ENCODE measurements at places on chromosomes 3 and 15.

- DNase-seq = no peak
Observed at GRCh38 chr3:32452009-32452408, 50.6 kb downstream of the CMTM6 start.

- DNase-seq = peak; percentile 25
Observed at GRCh38 chr15:75989045-75989444, 23.2 kb downstream of the NRG4 start.

GRCh38 chr3:43260412-43260811 lies 25.9 kb upstream of the SNRK start:
- DNase-seq = peak; percentile 5

GRCh38 chr3:33377489-33377888 lies 62.7 kb downstream of the UBP1 start:
- DNase-seq = no peak
